ENCODE measurements at places on chromosomes 6 and 20. TPM values are rescaled to one million over a fixed set of nuclear protein-coding genes. Genes with fewer than 3 reads are reported as not detected.

The TBCC gene
- polyA plus RNA-seq = 22.7 TPM

The CST3 gene
- polyA plus RNA-seq = 185 TPM

The PMEPA1 gene
- polyA plus RNA-seq = 12.7 TPM

The VIP gene
- polyA plus RNA-seq = not detected

The NHSL1 gene
- polyA plus RNA-seq = 7.2 TPM

The EDN3 gene
- 0.24 TPM for polyA plus RNA-seq

The CYP39A1 gene
- polyA plus RNA-seq = 0.71 TPM

The COL9A3 gene
- 39.7 TPM for polyA plus RNA-seq

Data from H1 (cell line).